ENCODE measurements at places on chromosomes 1 and 21. TPM values are rescaled to one million over a fixed set of nuclear protein-coding genes. Genes with fewer than 3 reads are reported as not detected.

Gene LSM10
- polyA plus RNA-seq = 64.0 TPM

Gene IL6R
- 3.2 TPM for polyA plus RNA-seq

Gene SH2D1B
- polyA plus RNA-seq = not detected

Gene FMO5
- 0.60 TPM for polyA plus RNA-seq

Gene LAMC2
- 0.96 TPM for polyA plus RNA-seq

Gene UBASH3A
- polyA plus RNA-seq = not detected

Gene PTAFR
- 0.20 TPM for polyA plus RNA-seq

Gene MAGI3
- polyA plus RNA-seq = 1.9 TPM
